Kasumi-1 (cell line): ENCODE measurements at places on chromosomes 1 and 21.

DNA sequence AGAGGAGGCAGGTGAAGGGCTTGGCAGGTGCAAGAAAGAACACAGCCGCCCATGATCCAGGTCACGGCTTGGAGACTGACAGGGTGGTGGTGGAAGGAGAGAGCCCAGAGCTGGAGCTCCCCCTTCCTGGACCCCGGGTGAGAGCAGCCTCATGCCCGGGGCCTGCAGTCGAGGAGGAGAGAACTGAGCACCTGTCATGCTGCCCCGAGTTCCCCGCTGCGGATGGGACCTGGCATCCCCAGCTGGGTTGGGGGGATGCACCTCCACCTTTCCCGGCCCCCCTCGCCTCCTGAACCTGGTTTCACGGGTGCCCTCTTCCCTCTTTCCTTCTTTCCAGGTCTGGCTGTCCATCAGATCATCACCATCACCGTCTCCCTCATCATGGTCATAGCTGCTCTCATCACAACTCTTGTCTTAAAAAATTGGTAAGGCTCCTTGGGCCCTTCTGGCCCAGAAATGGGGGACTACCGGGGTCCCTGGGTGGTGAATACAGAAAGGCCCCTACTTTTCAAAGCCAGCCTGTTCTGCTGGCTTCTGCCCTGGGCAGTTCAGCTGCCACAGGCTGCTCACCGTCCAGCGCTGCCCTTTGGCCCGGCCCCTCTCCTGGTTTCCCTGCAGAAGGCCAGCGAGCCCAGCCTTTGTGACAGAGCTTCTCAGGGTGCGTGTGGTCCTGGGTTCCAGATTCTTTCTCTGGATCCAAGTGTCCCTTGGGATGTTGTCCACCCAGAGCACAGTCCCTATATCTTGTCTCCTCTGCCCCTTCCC is 115.3 kb downstream of the AJAP1 start:
- DNase-seq = no peak

DNA sequence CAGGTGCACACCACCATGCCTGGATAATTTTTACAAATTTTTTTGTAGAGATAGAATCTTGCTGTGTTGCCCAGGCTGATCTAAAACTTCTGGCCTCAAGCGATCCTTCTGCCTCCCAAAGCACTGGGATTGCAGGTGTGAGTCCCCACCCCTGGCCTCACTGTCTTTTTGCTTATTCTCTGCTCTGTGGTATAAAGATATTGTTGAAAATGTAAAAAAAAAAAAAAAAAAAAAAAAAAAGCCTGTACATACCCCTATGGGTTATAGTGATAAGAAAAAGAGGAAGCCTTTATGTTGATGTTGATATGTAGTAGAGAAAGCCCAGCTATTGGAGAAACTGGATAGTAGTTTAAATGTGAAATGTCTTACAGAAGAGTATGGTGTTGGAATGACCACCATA is 125.8 kb downstream of the XPR1 start:
- peak; percentile 13 for DNase-seq

DNA sequence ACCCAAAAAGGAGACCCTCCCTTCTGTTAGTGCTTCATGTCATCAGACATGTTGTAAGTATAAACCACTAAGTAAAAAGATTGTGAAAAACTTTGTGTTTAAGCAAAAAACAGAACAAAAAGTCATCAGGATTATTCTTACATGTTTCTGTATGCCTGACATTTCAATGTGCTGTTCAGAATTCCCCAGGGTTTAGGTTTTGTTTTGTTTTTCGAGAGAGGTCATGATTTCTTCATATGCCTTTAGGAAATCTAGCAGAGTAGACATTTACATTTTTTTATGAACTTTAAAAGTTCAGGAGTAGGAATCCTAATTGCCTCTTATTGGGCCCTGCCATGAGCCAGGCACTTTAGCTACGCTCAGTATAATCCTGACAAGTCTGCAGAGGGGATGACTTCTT is 85.3 kb downstream of the VPS13D start:
- DNase-seq = no peak

DNA sequence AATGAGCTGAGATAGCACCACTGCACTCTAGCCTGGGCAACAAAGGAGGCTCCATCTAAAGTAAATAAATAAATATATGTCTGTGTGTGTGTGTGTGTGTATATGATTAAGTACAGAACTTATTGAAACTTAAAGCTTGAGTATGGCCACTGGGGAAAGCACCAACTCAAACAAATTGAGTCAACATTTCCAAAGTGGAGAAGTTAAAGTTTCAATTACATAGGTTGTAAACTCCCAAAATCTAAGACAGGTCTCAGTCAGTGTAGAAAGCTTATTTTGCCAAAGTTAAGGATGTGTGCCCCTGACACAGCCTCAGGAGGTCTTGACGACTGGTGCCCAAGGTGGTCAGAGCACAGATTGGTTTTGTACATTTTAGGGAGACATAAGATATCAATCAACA is 458.9 kb upstream of the RGS18 start:
- DNase-seq = no peak

GRCh38 chr1:226371027-226371694 is 36.7 kb downstream of the PARP1 start:
- no peak for DNase-seq

- peak; percentile 33 for DNase-seq
Observed at GRCh38 chr1:147618077-147618569, 52.2 kb downstream of the ACP6 start.

GRCh38 chr21:35737899-35738346 is 322.4 kb downstream of the SETD4 start:
- no peak for DNase-seq

DNA sequence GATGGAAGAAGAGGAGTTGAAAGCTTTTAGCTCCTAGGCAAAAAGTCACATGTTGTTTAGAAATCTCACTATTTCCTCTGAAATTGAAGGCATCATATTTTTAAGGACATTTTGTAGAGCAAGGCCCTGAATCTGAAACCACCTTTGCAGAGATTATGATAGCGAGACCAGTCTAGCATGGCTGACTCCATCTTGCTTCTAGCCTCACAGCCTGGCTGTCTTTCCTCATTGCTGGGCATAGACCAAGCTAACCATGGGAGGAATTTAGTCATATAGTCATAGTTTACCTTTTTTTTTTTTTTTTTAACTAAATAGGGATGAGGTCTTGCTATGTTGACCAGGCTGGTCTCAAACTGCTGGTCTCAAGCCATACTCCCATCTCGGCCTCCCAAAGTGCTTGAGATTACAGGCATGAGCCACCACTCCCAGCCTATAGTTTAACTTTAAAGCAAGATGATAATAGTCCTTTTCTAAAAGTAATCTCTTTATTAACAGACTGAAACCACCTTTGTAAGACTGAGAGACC is 42.2 kb upstream of the ZNF326 start:
- no peak for DNase-seq

DNA sequence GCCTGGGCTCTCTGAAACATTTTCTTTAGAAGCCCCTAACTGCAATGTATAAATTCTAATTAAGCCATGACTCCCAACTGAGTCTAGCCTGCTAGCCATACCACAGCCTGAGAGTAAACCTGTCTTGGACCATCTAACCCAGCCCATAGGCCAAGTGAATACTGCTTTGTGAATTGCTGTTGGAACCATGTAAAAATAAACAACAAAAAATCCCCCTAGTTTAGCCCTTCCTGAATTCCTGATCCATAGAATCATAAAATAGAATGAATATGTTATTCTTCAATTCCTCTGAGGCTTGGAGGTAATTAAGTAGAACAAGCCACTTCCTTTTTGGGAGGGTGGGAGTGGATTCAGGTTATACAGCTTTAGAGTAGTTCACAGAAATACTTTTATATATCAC is 1496.4 kb downstream of the MRPL39 start:
- no peak for DNase-seq

DNA sequence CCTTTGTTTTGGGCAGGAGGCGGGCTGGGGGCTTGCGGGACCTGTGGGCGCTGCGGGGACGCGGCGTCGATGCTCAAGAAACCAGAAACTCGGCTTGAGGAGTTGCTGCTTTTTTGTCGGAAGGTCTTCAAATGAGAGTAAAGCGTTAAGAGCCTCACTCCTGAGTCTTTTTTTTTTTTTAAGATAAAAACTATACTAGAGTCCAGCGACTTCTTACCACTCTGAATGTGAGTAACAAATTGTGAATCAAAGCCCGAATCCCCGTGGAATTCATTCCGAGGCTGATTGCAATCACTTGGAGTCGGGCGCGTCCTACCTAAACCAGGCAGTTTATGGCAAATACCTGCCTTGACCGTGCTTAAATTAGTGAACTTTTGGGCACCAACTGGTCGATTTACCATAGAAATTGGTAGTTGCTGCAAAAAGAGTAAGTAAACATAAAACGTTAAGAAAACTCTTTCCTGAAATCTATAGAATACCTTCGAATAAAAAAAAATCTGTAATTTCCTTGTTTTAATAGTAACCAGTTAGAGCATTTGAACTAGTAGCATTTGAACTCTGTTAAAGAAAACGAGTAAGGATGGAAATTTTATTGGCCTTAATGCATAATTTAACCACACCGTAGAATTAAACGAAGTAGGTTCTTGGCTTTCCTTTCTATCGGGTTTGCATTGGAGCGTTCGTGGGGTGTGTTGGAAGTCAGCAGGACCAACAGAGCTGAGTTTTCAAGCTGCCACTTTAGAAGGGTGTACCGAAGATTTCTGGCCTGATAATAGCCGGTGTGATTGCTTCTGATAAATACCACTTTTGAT is 769 bp downstream of the GPSM2 start:
- DNase-seq = peak; percentile 37

GRCh38 chr1:178093494-178093950 is 382 bp upstream of the RASAL2 start:
- DNase-seq = peak; percentile 96

GRCh38 chr1:15008783-15009729 is 144.5 kb upstream of the TMEM51 start:
- DNase-seq = no peak

DNA sequence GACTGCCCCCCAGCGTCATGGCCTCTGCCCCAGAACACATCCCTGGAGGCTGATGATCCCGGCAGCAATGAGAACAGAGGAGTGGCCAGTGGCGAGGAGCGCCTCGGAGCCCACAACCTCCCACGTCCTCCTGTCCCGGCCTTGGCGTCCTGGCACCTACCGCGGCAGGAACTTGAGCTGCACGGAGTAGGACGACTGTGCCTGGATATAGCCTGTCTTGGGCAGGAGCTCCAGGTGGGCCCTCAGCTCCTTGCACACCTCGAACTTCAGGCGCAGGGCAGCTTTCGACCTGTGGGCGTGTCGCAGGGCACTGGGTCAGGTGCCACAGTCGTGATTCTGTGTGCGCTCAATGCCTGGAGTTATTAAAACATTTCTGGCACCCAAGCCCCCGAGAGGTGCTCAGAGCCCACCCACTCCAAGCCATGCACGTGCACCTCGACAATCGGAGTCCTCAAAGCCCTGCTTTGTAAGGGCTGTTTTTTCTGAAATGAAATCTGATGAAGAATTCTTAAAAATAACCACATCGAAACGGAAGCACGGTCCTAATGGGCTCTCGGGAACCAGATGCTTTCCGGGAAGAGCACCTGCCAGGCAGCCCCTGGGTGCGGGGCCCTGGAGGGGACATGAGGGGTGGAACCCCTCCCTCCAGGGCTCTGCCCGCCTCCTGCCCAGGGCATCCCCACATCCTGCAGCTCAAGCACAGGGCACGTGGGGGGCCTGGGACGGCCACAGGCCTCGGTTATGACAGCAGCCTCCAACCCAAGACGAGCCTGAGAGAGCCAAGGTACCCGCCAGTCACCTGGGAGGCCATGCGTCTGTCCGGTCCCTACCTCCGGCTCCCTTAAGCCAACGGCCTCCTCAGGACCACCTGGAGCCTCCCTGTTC is 23.0 kb upstream of the TMEM52 start:
- no peak for DNase-seq

GRCh38 chr1:62391369-62391971 is 45.4 kb upstream of the USP1 start:
- DNase-seq = no peak

DNA sequence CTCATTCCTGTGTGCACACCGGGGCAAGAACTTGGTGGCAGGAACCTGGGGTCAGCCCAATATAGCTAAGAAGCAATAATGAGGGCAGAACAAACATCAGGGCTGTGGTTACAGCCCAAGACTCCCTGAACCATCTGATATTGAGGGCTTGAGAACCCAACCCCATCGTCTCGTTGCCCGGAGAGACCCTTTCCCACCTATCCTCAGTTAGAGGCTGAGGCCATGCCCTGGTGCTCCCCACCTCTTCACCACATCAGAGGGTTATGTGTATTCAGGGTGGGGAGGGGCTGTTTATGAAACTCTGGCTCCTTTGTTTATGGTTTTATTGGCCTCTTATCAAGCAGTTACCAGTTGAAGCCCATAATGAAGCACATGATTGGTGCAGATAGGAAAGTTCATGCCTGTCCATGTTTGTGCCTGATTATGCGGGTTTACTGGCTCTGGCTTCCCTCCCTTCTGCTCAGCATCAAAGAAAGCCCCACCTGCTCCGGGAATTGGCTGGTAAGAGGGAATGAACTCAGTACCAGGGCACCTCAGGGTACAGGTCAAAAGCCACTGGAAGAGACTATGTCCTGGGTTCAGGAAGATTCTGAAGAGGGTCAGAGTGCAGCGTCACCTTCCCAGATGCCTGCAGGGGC is 14.5 kb downstream of the NUAK2 start:
- no peak for DNase-seq

GRCh38 chr1:81803431-81804110 is 2.8 kb downstream of the ADGRL2 start:
- no peak for DNase-seq

GRCh38 chr1:236128646-236129178 is 13.6 kb upstream of the GPR137B start:
- DNase-seq = no peak

- DNase-seq = no peak
Observed at GRCh38 chr1:183021405-183022201, 1.6 kb upstream of the LAMC1 start.

DNA sequence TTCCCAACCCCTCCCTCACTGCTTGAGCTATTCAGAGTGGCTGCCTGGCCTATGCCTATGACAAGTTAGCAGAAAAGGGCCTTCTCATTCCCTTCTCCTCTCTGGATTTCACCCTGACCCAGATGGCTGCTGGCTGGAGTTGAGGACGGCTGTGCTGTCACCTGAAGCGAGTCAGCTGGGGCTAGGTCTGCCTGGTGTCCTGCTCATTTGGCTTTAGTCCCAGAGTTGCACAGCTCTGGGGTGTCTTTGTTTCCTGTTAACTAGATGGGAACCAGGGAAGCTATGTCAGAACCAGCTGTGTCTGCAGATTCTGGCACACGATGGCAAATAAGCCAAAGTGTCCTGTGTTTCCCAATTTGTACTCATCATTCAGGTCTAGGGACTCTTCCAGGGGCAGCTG is 52.9 kb downstream of the CNIH3 start:
- no peak for DNase-seq
